NCI-H1436 treated with DMSO at 0.1 percent for 48 hours (cell line): ENCODE measurements at places on chromosomes 3 and 15.

DNA sequence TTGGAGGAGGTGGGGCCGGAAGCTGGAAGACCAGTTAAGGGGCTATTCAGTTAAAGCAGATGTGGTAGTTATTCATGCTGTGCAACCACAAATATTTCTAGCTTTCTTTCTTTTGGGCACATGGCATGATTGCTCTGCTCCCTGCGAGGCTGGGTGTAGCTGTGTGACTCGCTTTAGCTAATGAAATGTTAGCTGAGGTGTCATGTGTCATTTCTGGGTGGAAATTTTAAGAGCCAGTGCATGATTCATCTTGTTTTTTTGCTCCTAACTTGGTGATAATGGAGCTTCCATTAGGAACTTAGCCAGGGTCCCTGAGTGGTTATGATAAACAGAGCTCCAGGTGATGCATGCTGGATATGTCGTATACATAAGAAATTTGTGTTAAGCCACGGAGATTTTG lies 300.6 kb downstream of the SATB1 start:
- no peak for DNase-seq

DNA sequence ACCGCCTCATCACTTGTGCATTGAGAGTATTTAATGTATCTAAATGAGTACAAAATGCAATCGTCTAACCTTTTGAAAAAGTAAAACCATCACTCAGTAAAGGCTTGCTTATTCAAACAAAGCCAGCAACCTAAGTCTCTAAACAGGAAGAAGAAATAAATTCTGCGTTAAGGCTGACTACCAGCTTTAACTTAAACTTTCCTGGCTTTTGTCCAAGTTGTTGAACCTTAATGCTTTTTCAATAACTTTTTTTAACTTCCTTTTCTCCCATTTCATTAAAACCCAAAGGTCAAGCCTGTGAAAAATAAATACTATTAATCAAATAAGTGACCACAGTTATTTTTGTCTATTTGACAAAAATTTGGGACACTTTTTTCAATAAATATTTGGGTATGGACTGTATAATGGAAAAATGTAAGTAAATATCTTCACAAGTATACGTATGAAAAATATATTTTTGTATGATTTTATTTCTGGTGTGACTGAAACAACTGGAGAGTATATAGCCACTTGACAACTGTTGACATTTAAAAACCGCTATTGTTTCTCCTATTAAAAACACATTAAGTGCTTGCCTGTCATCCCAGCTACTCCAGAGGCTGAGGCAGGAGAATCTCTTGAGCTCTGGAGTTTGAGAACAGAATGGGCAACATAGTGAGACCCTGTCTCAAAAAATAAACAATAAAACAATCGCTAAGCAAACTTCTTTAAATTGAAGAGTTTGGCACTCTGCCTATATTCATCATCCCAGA lies 2.9 kb downstream of the KLHL24 start:
- DNase-seq, result no peak

GRCh38 chr3:139552632-139553365 lies 13.3 kb upstream of the RBP1 start:
- DNase-seq, result no peak

DNA sequence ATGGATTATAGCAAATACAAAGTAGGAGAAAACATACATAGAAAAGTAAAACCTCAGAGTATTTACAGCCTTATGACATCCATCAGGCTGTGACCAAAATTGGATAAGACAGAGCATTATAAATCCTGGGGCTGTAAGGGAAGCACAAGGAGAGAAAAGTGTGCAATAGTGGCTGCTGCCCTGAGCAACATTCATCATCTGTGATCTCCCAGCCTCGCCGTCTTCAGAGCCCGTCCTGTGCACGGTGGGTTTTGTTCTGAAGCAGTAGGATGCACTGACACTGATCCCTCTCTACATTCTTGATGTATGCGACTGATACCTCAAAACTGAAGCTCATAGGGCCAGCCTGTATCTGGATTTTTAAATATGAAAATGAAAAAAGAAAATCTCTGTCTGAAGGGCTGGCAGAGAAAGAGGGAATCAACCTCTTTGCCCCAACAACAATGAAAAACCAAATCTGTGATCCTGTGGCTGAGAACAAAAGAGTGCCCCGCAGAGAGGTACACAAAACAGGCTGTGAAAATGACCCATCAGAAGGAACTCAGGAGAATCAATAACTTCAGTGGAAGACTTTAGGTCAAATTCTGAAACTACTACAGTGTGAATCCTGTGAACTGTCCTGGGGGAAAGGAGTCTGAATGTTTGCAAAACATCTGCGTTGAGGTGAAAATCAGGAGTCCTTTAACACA lies 8.2 kb upstream of the RTP4 start:
- DNase-seq, result no peak

DNA sequence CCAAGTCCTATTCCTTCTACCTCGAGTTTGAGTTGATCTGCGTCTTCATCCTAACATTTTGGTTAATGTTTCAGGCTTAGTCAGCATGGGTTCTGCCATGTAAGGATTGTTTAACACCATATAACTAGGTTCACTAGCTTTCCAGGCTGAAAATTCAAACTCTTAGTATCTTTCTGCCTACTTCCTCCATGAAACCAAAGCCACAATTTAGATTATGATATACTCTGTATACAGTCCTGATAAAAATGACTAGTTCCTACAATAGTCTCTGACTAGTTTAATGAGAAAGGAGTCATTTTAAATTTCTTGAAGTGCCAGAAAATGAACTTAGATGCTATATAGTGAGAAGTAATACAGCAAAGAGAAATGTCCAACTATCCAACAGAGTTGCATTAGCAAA lies 6.6 kb upstream of the BTLA start:
- DNase-seq, result no peak

DNA sequence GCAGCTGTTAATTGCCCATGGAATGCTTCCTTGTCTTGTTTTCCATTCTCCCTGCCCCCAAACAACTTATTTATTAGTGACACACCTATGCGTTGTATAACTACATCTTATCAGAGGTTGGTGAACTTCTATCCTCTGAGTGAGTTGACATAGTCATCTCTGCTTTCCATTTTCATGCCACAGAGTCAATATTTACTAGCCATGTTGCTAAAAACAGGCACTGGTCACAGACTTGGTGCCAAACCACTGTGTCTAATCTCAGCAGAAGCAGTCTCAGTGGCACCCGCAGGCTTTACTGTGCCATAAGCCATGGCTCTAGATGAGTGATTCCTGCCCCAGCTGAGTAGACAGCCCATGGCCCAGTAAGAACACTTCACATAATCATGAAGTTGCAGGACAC lies 26.5 kb downstream of the DAPK2 start:
- no peak for DNase-seq

DNA sequence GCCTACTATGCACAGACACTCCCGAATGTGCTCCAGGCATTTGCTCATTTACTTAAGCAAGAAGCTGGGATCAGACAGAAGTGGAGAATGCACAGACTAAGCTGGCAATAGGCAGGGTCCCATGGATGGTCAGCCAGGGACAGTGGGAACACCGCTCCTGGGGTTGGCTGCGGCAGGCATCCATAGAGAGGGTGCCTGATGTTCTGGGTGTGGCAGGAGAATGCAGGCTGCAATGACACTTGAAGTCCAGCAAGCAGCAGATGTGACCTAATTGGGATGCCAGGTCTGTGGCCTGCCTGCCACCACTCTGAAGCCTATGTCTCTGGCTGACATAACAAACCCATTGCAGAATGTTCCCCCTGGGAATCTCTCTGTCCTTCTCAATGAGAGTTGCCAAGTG lies 40.2 kb upstream of the SLC6A11 start:
- DNase-seq, result no peak

- no peak for DNase-seq
Measured at GRCh38 chr3:138458774-138459499, 24.5 kb downstream of the ESYT3 start.

GRCh38 chr3:150889106-150889505 lies 16.1 kb downstream of the MINDY4B start:
- DNase-seq, result no peak

GRCh38 chr15:66389859-66390381 lies 3.2 kb downstream of the MAP2K1 start:
- DNase-seq, result no peak

GRCh38 chr15:91068966-91069365 lies 31.1 kb upstream of the SV2B start:
- no peak for DNase-seq

DNA sequence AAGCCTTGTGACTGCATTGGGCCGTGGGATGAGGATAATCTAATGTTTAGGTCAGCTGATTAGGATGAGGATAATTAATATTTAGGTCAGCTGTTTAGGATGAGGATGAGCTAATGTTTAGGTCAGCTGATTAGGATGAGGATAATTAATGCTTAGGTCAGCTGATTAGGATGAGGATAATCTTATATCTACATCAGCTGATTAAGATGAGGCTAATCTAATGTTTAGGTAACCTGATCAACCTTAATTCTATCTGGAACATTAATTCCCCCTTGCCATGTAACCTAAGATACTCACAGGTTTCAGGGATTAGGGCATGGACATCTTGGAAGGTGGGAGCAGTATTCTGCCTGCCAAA lies 362.8 kb downstream of the ULK4 start:
- no peak for DNase-seq

DNA sequence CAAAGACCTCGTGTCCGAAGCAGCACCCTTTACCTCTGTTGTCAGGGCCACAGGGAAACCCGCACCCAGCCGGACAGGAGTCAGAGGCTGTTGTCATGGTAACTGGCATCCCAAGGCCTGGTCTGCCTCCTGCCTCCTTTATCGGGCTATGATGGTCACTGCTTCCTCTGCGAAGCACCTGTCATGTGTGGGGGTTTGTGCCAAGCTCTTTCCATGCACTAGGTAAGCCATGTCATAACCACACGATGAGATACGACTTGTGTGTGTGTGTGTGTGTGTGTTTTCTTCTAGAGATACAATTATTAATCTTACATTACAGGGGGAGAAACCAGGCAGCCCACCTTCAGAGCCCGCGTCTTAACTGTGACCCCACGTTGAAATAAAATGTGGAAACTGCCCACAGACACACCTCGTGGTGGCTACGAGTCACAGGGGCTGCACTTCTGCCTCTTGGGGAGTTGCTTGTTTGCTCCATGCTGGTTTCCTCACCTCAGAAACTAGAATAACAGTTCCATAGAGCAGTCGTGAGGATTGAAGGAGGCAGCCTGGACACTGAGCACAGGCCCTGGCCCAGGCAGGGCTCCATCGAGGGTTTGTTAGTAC lies 18.0 kb downstream of the ZDHHC19 start:
- no peak for DNase-seq

- DNase-seq, result no peak
Measured at GRCh38 chr3:151329363-151329762, at the start of gene P2RY13. Gene P2RY13, minus strand, starts transcription at chr3:151329549. Its CDS starts 21 bp downstream, at chr3:151329528.

DNA sequence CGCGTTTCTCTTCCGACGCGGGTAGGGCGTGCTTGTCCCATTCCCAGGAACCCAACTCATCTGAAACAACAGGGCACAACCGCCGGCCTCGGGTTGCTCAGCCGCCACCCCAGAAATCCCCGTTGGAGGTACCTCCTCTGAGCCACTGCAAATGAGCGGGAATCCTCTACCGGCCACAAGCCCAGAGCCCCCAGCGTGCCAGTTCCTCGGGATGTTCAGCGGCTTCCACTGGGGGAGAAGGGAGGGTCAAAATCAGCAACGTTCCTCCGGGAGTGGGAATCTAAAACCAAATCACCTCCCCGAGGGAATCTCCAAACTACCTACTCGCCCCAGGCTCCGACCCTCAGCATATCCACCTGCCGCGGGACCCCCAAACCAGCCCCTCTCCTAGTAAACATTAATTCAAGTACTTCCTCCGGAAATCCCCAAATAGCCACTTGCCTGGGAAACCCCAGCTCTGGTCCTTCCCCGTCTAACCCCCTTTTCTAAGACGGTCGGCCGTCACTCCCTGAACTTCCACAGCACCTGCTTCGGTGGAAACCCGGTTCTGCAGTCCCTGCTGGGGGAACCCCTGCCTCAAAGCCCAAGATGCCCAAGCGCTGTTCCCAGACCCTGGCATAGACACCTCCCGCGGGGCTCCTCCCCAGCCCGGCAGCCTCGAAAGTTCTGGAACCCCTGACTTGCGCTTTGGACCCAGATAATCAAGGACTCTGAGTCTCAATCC lies 887 bp downstream of the OXTR start:
- no peak for DNase-seq

- no peak for DNase-seq
Measured at GRCh38 chr3:127997016-127997415, 55.2 kb upstream of the SEC61A1 start.

DNA sequence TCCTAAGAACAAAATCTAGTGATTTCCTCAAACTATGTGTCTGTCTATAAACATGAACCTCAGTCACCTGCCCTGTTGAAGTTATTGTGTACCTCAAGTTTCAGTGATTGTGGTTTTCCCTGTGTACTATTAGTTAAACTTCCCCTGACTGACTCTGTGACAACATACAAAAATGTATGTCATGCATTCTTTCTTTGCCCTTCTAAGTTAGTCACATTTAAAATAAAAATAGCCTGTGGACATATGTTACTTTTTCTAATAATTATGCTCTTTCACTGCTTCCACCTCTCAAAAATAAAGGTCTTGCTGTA lies 29.8 kb downstream of the EPHA6 start:
- DNase-seq, result no peak

- no peak for DNase-seq
Measured at GRCh38 chr15:27589260-27589659, 509.9 kb downstream of the OCA2 start.

DNA sequence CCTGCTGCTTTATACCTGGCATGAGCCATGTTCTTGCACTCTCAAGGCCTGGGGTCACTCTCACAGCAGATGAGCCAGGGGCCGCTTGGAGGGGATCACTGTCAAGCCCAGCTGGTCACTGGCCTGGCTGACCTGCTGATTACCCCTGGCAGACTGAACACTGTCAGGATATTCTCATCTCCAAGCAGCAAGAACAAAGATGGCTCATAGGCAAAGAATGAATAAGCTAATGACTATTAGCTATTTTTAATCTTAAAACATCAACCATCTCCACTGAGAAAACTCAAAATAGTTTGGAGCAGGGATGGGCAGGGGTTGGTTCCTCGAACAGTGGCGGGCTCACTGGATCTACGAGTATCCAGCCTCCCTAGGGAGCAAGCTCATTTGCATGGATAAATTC lies 64.4 kb upstream of the ACAN start:
- no peak for DNase-seq

DNA sequence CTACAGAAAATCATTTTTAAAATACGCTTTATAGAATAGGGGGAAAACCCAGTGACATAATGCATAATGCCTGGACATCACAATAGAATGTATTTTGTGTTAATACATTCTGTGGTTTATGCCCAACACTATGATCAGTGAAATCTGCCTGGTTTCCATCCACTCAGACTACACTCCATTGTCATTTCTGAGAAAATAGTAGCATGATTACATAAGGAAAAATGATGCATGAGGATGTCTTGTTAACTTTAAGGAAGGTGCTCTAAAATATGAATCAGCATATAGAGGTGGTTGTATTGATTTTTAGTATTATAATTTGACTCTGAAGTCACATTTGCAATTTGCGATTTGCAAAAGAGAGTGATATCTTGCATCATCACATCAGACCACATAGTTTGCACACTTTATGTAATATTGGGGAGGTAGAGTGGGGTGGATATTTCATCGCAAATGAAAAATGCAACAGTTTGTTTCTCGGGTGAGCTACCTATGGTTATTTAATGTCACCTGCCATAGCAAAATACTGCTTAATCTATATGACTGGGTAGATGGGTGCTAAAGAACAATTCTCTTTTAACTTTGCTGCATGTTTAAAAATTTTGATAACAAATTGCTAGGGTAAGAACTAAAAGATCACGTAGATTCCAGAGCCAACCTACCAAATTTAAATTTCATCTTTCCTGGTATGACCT lies 403.9 kb downstream of the IL5RA start:
- DNase-seq, result no peak

GRCh38 chr3:113791381-113791780 lies 44.5 kb downstream of the ATP6V1A start:
- no peak for DNase-seq

- no peak for DNase-seq
Measured at GRCh38 chr3:121896823-121897222, 2.6 kb downstream of the SLC15A2 start.
